Activated naive CD4-positive, alpha-beta T cell treated with anti-CD3 and anti-CD28 coated beads, Interleukin-2, amount 50 U/mL, for 72 hours (primary cell): ENCODE measurements at places on chromosomes 16 and 17. TPM values are rescaled to one million over a fixed set of nuclear protein-coding genes. Genes with fewer than 3 reads are reported as not detected.

- peak; percentile 72 for DNase-seq
These were observed at the start of gene SREBF1 for GRCh38 chr17:17836818-17837379. TSS of gene SREBF1 (minus strand) at chr17:17836986. CDS start at chr17:17836817, 169 bp downstream.

- no peak for DNase-seq
These were observed 4.8 kb upstream of the GAA start for GRCh38 chr17:80096561-80097021.

GRCh38 chr17:42266918-42267766, 9.0 kb downstream of the STAT5B start:
- DNase-seq = no peak

DNA sequence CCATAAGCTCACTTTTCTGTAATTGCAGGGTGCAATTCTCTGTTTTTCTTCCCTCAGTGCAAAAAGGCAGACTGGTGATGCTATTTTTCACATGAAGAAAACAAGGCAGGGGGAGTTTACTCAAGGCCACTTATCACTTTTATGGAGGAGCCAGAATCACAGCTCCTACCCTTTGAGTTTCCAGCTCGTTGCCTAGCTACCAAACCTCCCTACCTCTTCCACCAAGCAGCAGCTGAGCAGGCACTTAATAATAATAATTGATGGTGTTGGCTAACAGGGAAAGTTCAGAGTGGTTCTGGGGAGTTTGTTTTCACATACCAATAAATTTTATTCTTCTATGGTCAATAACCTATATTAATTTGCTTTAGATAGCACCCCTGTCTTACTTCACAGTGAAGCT, 31.9 kb upstream of the MPHOSPH6 start:
- DNase-seq = no peak

DNA sequence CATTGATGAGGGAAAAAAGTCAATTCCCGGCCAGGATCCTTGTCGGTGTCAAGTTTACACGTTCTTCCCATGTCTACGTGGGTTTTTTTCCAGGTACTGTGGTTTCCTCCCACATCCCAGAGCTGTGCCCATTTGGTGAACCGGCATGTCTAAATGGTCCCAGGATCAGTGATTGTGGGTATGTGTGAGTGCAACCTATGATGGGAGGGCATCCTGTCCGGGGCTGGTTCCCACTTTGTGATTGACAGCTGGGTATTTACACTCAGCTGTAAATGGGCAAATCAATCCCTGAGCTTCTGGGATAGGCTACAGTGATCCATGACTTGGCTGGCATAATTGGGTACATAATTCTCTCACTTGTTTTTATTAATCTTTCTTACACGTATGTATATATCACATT, 91.2 kb upstream of the IRX6 start:
- no peak for DNase-seq

The ANKRD40CL gene
- total RNA-seq = not detected
